Peyer's patch (tissue), 4 donors: ENCODE measurements at places on chromosomes 11 and 22.

DNA sequence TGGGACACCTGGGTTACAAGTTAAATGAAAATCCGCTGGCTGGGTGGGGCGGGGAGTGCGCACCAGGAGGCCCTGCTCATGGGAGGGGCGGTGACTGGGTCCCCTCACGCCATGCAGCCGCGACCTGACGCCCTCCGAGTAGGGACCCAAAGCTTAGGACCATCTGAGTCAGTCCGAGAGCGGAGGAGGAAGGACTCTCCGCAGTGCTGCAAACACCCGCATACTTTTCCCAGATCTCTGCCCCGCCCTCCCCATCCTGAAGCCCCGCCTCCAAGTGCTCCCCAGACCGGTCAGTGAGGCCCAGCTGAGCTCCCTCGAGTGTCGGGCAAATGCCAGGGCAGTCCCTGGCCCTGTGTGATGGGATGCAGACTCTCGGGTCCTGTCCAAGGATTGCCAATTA, 6.6 kb upstream of the FLI1 start:
- no peak for DNase-seq

GRCh38 chr11:44601471-44602370, 36.3 kb downstream of the CD82 start:
- DNase-seq = peak; percentile 90

GRCh38 chr11:114076921-114077331, 17.4 kb downstream of the ZBTB16 start:
- no peak for DNase-seq

GRCh38 chr11:44224867-44225501, 85.0 kb downstream of the ALX4 start:
- no peak for DNase-seq

DNA sequence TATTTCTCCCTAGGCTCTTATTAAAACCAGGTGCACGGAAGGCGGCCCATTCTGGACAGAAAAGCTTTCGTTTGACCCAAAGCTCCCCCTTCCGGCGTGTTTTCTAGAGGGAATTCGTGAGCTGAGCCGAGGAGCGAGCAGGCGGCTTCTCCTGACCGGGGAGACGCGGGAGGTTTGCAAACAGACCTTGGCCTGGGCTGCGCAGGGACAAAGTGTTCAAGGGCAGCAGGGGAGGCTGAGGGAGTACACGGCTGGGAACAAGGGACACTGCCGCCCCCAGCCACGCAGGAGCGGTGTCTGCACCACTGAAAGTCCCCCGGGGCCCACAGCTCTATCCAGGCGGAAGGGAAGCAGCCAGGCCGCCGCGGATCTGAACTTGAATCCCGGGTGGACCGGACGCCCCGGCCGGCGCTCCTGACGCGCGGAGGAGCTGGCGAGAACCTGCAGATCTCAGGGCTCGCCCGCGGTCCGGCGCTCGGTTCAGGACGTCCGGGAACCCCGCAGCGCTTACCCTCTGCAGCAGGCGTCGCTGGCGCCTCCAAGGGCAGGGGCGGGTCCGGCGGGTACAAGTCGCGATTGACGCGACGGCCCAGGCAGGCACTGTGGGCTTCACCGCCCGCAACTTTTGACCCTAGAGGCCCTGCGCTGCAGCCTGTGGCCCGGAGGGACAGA, 101.9 kb downstream of the WT1 start:
- DNase-seq = peak; percentile 20

DNA sequence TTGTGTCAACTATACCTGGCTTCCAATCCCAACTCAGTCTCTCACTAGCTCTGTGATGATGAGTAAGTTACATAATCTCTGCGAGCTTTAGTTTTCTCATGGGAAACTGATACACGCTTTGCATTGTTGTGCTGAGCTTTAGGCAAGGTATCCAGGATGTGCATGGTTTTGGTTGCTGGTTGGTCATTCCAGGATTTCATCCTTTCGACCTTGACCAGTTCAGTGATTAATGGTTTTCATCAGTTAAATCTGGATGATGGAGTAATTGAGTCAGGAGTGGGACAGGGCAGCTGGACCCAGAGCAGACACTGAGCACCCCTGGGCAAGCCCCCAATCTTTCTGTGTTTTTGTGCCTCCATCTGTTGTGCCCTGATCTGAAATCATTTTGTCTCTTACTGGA, 417.3 kb upstream of the CADM1 start:
- DNase-seq = no peak

DNA sequence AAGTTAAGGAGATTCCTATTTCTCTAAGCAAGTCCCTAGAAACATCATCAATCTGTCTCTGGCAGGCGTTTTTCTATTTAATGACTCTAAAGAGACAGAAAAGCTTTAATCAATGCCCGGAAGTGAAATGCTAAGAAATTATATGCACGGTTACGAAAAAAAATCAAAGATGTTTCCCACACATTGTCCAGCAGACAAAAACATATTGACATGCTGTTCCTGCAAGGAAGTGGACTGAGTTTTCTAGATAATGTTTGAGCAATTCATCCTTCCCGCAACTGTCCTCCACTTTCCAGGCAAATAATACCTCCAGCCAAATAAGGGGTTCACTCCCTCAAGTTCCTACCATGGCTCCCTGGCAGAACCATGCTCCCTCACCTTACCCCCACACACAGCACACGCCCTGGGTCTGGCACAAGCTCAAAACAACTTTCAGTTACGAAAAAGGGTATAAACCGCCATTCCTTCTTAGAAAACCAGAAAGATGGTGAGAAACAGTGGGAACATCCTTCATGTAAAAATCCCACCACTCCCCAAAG, 29.6 kb downstream of the GALNT18 start:
- no peak for DNase-seq

GRCh38 chr11:37394236-37394870, 796.3 kb upstream of the RAG2 start:
- DNase-seq = no peak

DNA sequence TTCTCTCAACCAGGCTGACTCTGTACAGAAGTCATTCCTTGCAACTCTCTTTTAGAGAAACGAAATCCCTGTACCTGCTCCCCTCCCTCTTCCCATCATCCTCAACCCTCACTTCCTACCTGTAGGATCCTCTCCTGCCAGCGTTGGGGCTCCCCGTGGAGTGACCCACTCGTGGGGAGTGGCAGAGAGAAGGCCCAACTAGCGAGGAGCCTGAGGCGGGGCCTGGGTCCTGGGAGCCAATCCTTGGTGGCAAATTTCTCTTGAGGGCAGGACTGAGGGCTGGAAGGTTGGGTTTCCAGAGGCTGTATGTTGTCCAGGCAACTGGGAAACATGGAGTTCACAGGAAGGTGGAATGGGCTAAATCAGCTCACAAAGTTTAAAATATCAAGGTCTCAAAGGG, 10.4 kb downstream of the NHERF4 start:
- DNase-seq = peak; percentile 69

- DNase-seq = no peak
Observed at GRCh38 chr11:104657083-104657482, 241.2 kb downstream of the CASP12 start.

GRCh38 chr22:31229402-31230079, 17.4 kb downstream of the LIMK2 start:
- peak; percentile 76 for DNase-seq

DNA sequence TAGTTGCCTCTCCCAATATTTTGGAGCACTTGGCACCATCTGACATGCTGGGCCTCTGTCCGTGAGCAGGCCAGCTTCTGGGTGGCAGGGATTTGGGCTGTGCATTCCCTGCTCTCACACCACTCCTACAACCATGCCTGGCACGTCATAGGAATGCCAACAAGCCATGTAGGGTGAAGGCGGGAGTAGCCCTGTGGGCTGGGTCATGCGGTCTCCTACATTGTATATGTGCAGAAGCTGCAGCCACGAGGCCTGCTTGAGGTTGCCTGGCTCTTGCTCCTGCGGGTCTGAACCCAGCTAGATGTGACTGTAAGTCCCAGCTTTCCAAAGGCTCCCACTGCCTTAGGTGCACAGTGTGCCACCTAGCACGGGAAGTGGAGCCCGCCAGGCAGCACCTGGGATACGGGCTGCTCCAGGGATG, 14.5 kb downstream of the MYEOV start:
- DNase-seq = no peak

DNA sequence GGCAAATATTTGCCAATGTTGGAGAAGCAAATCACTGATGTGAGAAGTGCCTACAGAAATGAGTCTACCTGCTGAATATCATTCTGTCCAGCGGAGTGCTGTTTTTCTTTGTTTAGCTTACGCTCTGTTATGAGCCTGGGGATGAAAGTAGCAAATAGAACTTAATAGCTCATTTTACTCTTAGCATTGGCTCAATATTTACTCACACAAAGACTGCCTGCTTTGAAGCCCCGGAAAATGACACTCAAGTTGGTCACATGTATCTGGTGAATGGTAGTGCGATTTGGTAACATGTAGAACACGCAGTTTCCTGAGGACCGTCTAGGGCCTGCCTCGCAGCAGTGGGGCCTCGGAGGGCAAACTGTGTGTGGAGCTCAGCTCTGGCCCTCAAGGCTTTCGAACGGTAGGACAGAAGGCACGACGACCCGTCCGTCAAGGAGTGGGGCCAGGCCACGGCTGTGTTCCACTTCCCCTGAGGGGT, 38.9 kb downstream of the TBC1D22A start:
- DNase-seq = no peak

DNA sequence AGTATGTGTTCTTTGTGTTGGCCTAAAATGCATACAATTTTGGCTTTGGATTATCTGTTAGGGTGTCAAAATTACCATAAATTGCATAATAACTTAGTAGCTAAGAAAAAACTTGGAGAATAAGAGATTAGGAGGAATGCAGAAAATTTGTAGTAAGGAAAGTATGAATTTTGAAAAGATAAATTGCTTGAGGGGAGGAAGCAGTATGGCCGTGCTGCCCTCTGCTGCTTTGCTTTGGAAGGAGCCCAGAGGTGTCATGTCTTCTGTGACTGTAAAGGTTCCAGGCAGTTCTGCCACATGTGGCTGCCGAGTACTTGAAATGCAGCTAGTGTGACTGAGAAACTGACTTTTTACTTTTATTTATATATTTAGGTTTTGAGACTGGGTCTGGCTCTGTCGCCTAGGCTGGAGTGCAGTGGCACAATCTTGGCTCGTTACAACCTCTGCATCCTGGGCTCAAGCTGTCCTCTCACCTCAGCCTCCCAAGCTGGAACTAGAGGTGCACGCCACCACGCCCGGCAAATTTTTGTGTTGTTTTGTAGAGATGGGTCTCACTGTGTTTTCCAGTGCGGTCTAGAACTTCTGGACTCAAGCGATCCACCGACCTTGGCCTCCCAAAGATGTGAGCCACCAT, 1.8 kb downstream of the ADSL start:
- peak; percentile 58 for DNase-seq

- no peak for DNase-seq
Observed at GRCh38 chr11:123169821-123170220, 25.2 kb downstream of the CLMP start.

GRCh38 chr22:22830193-22830592, 57.4 kb upstream of the IGLL5 start:
- no peak for DNase-seq

GRCh38 chr11:79431535-79431934, 9.3 kb downstream of the TENM4 start:
- DNase-seq = no peak
